Mesenteric fat pad (tissue), 1 donor: ENCODE measurements at places on chromosomes 16 and 17. TPM values are rescaled to one million over a fixed set of nuclear protein-coding genes. Genes with fewer than 3 reads are reported as not detected.

IRX5 gene
- not detected for total RNA-seq

CD7 gene
- total RNA-seq, result 3.2 TPM

NGFR gene
- 42.0 TPM for total RNA-seq

CD300E gene
- total RNA-seq, result 7.3 TPM

TEKT5 gene
- total RNA-seq, result not detected

C1QTNF8 gene
- total RNA-seq, result not detected

ITGAL gene
- 6.8 TPM for total RNA-seq

CSH1 gene
- total RNA-seq, result not detected
